ENCODE measurements at places on chromosomes 12 and 14.

- DNase-seq = no peak
These were observed 28.8 kb downstream of the VPS37B start for GRCh38 chr12:122866950-122867607.

DNA sequence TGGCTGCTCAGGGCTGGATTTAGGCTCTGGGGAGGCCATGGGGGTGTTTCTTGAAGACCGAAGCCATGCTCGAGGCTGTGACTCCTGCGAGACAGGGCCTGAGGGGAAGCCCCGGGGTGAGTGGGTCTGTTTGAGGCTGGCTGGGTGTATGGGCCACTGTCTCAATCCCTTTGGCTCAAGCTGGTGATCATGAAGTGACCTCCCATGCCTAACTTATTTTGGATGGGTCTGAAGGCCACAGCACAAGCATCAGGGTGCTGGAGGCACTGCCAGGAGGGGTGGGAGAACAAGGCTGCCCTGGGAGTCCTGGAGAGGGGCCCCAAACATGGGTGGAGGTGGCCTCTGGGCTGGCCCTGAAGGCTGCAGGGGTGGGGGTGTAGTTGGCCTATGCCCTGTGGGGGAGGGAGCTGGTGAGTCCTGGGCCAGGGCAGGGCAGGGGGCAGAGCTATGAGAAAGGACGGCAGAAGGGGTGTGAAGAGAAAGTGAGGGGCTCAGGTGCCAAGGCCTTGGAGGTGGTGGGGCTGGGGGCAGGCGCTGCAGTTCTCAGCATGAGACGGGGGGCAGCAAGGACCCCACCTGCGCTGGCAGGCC, 100.9 kb downstream of the KIF26A start:
- DNase-seq = no peak

GRCh38 chr12:63917864-63918799, 73.6 kb downstream of the SRGAP1 start:
- DNase-seq = peak; percentile 28

GRCh38 chr12:7369274-7369729, 65.4 kb downstream of the ACSM4 start:
- no peak for DNase-seq

- no peak for DNase-seq
These were observed 40.7 kb downstream of the C12orf50 start for GRCh38 chr12:87988534-87988933.

DNA sequence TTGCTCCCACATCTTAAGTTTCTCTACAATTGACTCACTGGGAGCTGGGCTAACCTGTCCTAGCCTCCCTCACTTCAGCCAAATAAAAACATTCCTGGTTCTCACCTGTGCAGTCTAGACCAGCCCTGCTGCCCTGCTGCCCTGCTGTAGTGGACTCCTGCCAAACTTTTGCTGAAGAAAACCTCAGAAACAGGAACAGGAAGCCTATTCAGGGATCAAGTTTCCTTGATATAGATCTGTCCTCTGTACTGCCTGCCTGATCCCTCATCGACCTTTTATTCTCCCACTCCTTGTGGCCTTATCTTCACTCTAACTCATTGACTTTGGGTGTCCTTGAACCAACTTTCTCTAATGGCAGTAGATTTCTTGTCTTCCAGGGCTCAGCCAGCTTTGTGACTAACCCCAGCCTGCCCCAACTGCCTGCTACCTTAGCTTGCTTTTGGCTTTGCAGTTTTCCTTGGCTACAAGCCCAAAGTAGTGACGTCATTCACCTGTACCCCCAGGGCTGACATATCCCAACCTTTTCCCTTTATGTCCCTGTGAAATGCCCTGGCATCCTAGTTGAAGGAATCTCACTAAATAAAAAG, 234.8 kb downstream of the DUSP6 start:
- peak; percentile 74 for DNase-seq

GRCh38 chr12:109310247-109311125, 1.4 kb upstream of the FOXN4 start:
- DNase-seq = no peak

GRCh38 chr12:111573476-111573875, 25.6 kb downstream of the ATXN2 start:
- DNase-seq = no peak

- no peak for DNase-seq
These were observed 165.5 kb downstream of the SLC41A2 start for GRCh38 chr12:104792570-104792969.

- DNase-seq = no peak
These were observed 162.6 kb upstream of the PLEKHG7 start for GRCh38 chr12:92539976-92540781.

GRCh38 chr12:14854586-14855183, 11.4 kb upstream of the ART4 start:
- no peak for DNase-seq

- no peak for DNase-seq
These were observed 63.6 kb upstream of the PWP1 start for GRCh38 chr12:107622001-107622400.

GRCh38 chr14:72925815-72926291, 411 bp upstream of the DCAF4 start:
- no peak for DNase-seq

DNA sequence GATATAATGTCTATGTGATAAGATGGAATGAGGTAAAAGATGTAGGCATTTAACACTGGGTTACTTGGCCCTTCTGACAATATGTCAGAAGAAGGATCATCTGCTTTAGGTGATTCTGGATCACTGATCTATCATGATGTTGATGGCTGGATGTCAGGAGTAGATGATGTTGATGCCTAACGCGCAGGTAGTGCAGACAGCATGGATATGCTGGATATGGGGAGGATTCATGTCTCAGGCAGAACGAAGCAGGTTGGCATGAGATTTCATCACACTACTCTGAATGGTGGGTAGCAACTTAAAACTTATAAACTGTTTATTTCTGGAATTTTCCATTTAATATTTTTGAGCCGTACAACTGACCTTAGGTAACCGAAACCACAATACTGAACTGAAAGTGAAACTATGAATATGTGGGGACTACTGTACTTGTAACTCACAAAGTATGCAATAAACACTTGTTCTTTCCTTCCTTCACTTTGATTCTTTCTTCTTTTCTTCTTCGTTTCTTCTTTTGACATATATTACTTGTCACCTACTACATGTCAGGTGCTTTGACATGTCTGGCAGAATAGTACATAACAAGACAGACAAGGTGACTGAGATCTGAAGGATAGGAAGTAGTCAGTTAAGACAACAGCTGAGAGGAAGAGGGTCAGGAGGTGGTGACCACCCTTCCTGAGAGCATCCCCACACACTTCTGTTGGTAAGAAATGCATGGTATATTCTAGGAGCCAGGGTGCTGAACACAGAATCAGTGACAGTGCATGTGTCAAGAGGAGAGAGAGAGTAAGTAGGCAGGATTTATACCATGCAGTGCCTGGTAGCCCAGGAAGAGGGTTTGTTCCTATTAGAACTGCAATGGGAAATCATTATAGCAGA, 238.8 kb downstream of the PPFIA2 start:
- no peak for DNase-seq

GRCh38 chr12:63882844-63883243, 38.3 kb downstream of the SRGAP1 start:
- DNase-seq = peak; percentile 20

DNA sequence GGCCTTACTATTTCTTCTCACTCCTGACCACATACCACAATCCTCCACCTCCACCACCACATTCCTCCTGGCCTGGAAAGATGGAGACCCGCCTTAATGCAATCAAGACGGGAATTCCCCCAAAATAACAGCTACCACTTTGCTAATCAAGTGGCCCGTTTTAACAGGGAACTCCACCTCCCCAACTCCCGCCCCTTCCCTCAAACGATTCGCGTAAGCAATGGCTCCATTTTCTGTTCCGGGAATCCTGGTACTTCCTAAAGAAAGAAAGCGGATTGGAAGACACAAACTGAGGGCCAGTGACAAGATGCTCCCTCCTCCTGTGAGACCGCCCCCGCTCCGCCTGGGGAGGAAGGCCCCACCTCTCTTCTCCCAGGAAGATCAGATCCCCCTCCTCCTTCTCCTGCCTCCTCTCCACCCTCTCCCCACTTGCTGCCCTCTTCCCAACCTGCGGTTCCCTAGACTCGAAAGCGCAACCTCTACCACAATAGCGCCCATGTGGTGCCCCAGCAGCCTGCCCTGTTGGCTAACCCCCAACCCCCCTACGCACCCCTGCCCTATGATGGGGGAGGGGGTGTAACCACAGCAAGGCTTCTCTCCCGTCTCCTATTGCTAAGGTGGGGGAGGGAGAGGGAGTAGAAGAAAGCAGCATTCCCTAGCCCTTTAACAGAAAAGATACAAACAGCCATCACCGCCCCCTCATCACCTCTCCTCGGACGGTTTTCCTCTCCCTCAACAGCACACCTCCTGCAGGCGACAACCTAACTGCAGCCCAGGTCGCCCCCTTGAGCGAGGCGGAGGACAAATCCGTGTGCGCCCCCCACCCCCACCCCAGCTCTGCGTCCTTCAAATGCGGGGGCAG, 777 bp downstream of the ARF3 start:
- DNase-seq = peak; percentile 95
